Testis (tissue), 5 donors: ENCODE measurements at places on chromosomes 1 and 21. TPM values are rescaled to one million over a fixed set of nuclear protein-coding genes. Genes with fewer than 3 reads are reported as not detected.

DNA sequence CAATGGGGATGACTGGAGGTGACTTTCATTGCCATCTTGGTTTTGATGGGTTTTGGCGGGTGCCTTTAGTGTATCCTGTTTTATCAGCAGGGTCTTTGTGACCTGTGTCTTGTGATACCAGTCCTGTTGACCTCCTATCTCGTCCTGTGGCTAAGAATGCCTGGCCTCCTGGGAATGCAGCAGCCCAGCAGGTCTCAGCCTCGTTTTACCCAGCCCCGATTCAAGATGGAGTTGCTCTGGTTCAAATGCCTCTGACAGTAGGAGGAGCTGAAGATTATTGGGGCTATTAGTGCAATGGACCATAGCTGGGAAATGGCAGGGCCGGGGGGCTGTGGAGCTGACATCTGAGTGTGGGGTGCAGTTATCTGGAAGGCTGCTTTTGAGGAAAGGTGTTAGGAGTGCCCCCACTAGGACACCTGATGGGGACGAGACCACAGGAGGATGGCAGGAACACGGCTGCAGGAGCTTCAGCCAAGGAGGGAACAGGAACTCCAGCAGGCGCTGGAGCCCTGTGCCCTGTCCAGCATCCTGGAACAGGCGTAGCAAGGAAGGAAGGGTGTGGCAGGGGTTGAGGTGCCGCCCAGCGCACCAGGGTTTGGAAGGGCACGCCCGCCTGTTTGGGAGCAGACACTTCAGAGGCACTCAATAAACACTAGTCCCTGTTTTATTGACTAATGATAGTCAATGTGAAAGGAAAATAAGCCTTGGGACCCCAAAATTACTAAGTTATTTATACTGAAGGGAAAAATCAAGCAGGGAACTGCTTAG, 15.3 kb upstream of the AGPAT3 start:
- no peak for DNase-seq

ADGRB2 gene
- 15.7 TPM for total RNA-seq

LCE2C gene
- not detected for total RNA-seq

IQCC gene
- 16.3 TPM for total RNA-seq

DNA sequence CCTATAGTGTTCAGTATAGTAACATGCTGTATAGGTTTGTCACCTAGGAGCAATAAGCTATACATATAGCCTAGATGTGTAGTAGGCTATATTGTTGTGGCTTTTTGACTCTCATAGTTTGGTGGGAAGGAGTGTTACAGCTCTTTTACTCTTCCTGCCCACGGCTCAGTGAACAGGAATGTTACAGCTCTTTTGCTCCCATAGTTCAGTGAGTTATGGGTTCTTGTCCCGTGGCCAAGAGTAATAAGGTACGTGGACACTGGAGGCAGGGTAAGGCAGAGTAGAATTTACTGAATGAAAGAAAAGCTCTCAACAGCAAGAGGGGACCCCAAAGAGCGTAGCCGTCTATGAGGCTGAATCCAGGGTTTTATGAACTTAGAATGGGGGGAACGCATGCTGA, 734.3 kb downstream of the ADGRL2 start:
- DNase-seq, result no peak

DNA sequence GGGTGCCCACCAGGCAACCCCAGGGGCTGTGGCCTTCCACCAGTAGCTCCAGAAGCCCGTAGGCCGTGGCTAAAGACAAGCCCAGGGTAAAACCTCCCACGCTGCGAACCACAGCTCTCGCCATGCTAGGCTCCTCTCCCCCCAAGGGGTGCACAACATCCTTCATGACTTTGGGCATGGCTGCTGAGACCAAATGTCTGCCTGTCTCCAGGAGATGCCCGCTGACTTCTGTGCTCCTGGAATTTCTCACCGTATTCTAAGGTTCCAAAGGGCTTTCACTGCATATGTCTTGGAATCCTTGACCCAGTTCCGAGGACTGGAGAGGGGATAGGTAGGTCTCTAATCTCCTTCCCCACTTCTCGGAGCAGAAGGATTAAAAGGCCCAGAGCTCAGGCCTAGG, at the start of the genes DCST1 and DCST2:
DCST1 (plus strand) TSS at position 301 of the 400 bp plus-strand sequence. CDS start 213 bp downstream, outside the sequence.
DCST2 (minus strand) TSS at position 258 of the 400 bp plus-strand sequence; CDS start at position 178, 80 bp downstream.
- no peak for DNase-seq

S100A7 gene
- not detected for total RNA-seq

DNA sequence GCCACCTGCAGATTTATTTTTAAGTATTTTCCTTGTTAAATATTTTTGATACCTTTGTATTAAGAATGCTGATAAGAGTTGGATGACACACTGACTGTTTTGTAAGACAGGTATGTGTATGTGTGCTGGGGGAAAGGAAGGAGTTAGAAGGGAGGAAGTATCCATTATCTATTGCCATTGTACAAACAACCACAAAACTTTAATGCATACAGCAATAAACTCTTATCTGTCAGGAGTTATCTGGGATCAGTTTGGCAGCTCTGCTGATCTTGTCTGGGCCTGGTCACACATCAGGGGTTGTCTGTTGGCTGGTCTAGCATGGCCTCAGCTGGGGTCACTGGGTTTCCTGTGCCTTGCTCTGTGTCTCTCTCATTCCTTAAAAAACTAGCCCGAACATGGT, 423.9 kb upstream of the USP24 start:
- no peak for DNase-seq

DNA sequence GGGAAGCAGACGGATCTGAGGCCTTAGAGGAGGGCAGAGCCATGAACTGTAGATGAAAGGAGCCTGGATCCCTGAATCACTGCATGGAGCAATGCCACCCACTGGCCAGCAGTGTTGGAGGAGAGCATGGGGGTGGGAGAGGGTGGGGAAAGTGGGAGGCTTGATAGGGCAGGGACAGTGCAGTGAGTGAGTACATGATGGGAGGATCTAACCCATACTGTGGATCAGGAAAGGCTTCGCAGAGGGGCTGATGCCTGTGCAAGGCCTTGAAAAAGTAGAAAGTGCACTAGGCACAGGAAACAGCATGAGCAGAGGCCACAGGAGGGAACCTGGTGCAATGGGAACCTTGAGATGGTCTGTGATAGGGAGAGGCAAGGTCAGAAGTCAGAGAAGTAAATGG, 391.9 kb downstream of the PTPRU start:
- no peak for DNase-seq

DNA sequence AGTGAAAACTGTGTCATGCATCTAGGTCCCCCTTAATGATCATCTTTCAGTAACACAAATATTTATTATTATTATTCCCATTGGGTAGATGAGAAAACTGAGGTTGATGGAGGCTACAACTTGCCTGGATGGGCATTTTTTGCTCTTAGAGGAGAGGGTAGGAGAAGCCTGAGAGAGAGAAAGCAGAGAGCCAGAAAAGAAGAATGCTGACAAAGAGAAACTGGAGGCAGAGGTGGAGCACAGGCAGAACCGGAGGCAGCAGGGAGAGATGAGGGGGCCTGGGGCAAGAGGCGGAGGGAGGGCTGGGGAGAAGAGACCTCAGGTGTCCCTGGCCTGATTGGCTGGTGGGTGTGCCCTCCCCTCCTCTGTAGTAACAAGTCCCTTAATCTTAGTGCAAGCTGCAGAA, 4.1 kb downstream of the BLACAT1 start:
- DNase-seq, result peak; percentile 28

GRCh38 chr1:81547912-81548303, 252.8 kb upstream of the ADGRL2 start:
- DNase-seq, result no peak

- DNase-seq, result no peak
Measured at GRCh38 chr1:176499671-176500070, 36.7 kb downstream of the PAPPA2 start.

PIP5K1A gene
- 168 TPM for total RNA-seq

OR10Z1 gene
- total RNA-seq, result not detected

TXNDC12 gene
- total RNA-seq, result 38.4 TPM

DNA sequence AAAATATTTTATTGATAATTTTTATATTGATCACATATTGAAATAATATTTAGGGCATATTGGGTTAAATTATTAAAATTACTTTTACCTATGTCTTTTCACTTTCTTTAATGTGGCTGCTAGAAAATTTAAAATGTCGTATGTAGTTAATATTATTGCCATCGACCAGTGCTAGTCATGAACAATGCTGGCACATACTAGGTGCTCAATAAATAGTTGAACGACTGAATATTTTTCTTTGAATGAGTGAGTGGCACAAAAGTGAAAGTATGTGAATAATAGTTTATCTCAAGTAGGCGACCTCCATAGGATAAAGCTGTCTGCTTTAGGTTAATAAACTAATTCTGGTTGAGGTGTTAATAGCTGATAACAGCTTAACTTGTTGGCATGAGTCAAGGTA, 150.8 kb upstream of the FGGY start:
- DNase-seq, result no peak

DNA sequence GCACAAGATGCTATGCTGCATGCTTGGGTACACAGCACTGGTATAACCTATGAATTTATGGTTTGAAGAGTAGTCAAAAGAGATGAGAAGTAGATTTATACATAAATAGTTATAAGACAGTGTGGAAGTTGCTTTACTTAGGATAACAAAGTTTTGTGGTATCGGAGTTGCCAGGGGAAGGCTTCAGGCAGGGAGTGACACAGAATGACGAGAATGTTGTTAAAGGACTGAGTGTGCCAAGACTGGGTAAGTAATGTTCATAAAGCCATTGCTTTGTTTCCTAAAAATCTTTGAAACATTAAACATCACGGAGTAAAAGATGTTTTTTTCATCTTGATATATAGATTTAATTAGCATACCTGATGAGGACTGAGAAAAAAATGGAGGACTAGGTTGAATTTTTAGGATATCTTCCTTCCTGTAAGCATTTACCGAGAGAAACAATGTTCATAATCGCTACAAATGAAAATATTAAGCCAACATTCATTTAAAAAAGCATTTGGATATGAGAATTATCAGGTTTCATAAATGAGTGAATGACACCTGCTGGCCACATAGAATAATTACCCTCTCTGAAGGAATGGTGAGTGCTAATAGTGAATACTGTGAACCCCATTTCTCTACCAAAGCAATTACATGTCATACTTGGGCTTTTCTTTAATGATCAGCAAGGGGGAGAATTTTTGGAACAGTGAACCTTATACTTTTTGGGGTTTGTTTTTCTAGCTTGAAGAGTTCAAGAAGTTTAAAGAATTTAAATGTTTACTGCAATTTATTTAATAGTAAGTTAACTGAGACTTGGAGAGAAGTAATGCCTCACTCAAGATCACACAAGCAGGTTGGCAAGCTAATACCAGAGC, 28.4 kb downstream of the EXTL2 start:
- DNase-seq, result no peak

DNA sequence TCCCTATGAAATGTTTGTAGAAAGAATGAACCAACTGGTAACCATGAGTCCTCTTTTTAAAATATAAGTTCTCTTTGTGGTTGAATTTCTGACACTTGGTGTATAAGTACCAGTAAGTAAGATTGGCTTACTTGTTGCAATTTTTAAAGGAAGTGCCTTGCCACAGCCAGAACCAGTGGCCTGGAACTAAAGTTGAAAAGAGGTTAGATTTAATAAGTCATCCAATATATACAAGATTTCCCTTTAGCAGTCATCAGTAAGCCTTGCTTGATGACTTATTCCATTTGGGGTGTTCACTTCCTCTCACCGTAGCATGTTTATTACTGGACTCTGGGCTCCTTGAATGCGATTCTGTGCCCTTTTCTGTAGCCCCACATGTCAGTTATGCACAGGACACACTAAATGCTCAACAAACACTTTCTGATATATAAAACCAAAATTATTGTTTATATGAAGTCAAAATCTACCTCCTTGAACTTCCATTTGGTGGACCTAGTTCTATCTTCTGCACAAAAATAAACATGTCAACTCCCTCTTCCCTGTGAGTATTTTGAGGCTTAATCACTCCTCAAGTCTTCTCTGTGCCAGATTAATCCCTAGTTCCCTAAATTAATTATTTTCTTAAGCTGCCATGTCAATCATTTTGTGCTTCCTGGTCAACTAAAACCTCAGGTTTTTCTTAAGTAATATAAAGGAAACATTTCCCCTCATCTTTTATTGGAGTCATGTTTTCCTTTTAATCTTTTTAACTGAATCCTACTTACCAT, 218.1 kb downstream of the ST6GALNAC3 start:
- DNase-seq, result no peak

DNA sequence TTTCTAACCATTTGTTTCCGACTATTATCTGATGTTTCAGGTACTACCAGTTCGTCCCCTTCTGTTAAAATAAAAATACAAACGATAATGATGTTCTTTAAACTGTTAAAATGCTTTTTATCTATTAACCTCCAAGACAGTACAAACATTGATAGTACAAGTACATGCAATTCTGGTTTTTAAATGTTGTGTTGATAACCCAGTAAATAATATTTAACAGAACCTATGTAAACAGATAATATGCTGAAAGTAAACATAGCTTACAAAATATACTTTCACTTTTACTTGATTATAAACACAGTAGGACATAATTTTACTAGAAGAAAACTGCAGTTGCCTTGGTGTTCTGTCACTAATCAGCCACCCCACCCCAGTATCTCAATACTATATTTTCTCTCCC, 76.9 kb downstream of the COQ8A start:
- no peak for DNase-seq

- no peak for DNase-seq
Measured at GRCh38 chr1:92476071-92476631, 10.6 kb downstream of the GFI1 start.

GRCh38 chr1:64019818-64020217, 183.6 kb upstream of the UBE2U start:
- DNase-seq, result peak; percentile 36

DNA sequence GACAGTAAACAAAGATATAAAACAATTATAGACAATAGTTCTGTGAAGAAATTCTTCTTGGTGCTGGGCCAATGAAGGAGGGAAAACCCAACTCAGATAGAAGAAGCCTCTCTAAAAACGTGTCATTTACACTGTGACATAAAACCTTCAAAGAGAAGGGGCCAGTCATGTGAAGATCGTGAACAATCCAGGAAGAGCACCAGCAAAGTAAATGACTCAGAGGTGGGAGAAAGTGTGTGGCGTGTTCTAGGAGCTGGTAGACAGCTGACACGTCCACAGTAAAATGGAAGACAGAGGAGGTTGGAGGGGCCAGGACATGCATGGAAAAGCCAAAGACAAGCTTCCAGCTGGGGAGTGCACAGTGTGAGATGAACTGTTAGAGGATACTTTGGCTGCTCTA, 143.6 kb downstream of the VAV3 start:
- DNase-seq, result no peak

MED8 gene
- total RNA-seq, result 49.4 TPM

AIRE gene
- total RNA-seq, result 0.55 TPM

- no peak for DNase-seq
Measured at GRCh38 chr1:38898653-38899230, 17.4 kb upstream of the GJA9 start.
